BJ (cell line): ENCODE measurements at places on chromosomes 2 and 18. TPM values are rescaled to one million over a fixed set of nuclear protein-coding genes. Genes with fewer than 3 reads are reported as not detected.

Gene TTL
- 11.1 and 19.0 TPM in 2 replicates for polyA plus RNA-seq

Gene LYPD1
- 9.2 and 9.6 TPM in 2 replicates for polyA plus RNA-seq

Gene UPP2
- not detected in 2 replicates for polyA plus RNA-seq

Gene SNORC
- polyA plus RNA-seq: 0.25 and 0.53 TPM in 2 replicates

Gene CCDC178
- polyA plus RNA-seq: not detected in 2 replicates

Gene TMEM17
- 2.8 and 4.8 TPM in 2 replicates for polyA plus RNA-seq

Gene MRO
- polyA plus RNA-seq: not detected in 2 replicates

Gene GAD1
- 0.25 and 0.63 TPM in 2 replicates for polyA plus RNA-seq

Gene BMP10
- polyA plus RNA-seq: not detected in 2 replicates

Gene FAM228B
- polyA plus RNA-seq: 4.2 and 7.6 TPM in 2 replicates

- DNase-seq: no peak
Measured at GRCh38 chr2:161134547-161135518, 25.4 kb upstream of the TANK start.

GRCh38 chr2:119066272-119066804 lies 92.2 kb downstream of the C1QL2 start:
- no peak for DNase-seq

DNA sequence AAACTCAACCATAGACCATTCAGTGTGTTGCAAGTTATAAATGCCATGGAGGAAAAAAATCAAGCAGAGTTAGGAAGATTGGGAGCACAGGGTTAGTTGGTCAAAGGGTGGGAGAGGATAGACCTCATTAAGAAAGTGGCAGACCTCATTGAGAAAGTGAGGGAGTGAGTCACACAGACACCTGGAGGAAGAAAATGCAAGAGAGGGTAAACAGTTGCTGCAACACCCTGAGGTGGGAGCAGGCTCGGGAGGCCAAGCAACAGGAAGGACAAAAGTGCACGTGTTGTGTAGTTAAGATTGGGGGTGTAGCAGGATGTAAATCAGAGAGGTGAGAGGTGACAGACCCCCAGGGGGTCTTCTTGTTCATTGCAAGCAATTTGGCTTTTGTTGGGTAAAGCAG lies 6.4 kb downstream of the IL1RL1 start:
- no peak for DNase-seq

DNA sequence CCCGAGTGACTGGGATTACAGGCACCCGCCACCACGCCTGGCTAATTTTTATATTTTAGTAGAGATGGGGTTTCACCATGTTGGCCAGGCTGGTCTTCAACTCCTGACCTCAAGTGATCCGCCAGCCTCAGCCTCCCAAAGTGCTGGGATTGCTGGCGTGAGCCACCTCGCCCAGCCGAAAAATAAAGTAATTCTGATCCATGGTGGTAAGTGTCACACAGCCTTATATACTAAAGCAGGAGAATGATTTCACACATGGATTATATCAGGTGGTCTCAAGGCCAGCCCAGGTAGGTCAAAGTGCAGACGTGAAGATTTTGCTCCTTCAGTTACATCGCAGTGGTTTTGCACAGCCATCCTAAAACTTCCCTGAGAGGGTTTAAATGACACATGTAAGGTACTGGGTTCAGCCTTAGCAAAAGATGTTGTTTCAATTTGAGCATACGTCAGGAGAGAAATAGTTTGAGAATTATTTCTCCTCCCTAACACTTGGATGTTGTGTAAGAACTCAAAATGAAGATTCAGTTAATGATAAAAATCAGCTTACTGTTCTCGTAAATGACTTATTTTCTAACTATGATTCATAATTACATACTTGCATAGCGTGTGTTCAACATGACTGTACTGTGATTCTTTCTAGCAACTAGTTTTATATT lies 93.0 kb upstream of the SLC39A10 start:
- DNase-seq: peak; percentile 91

- DNase-seq: no peak
Measured at GRCh38 chr18:24964216-24964615, 387.8 kb downstream of the ZNF521 start.

DNA sequence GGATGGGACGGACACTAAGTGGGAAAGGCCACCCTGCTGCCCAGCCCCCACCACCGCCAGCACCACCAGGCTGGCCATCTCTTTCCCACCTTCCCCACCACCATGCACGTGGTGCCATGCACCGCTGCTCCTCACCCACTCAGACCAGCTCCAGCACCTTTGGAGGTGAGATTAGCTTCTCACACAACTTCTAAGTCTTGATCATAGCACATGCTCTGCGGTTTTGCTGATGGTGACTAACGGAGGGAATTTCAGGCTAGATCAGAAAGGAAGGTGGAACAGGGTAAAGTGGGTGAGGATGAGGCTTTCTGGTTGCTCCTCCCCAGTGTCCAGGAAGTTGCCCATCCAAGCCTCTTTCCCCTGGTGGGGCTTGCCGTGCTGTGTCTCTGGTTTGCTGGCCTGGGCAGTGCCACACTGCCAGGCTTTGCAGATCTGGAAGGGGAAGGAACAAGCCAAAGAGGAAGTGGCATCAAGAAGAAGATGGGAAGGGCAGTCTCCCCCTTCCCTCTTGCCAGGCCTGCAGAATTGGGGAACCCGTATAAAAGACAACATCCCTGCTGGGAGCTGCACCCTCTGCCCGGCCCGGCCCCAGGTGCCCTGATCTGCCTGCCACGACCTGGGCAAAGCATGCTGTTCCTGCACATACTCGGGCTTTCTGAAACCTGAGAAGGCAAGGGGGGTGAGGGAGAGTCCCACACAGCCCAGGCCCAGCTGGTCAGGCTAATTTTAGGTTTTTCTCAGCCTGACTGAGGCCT lies 44.3 kb upstream of the CAB39 start:
- no peak for DNase-seq

GRCh38 chr2:168699844-168700417 lies 102.5 kb upstream of the NOSTRIN start:
- DNase-seq: peak; percentile 27

DNA sequence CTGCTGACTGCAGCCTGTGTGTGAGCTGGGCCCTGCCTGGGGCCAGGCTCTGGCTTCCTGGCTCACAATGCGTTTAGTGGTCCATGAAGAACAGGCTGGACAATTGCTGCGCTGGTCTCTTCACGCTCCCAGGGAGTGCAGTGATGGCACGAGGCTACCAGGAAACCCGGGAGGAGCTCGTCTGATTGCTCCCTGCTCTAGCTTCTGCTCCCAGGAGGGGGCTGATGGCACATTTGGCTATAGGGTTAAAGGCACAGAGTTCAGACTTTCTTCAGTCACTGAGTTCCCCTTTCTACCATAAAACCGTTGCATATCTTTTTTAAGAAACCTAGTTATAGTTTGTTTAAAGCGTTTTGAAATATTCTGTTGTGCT lies 60.1 kb downstream of the KCNF1 start:
- DNase-seq: no peak

- no peak for DNase-seq
Measured at GRCh38 chr18:63147973-63148372, 171.6 kb downstream of the BCL2 start.

DNA sequence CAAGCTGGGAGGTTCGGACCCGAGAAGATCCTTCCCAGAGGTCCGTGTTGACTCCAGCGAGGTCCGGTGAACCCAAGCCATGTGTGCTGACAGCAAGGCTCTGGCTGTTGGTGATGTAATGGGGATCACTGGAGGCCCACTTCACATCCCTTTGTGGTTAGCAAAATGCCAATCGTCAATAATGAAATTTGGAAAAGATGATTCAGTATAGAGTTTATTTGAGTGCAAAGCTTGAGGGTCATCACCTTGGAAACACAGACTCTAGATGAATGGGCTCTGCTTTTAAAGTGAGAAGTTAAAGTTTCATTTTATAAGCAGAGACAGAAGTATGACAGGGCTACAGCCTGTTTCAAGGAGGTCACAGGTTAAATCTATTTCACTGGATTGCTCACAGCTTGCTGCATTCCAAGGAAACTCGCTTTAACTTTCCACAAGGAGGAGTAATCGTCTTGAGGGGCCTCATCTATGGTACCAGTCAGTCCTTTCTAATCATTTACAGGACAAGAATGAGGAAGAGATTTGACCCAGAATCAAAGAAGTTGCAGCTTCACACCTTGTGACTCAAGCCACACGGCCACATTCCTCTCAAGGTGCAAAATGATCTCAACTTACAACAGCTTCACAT lies 140.5 kb downstream of the TPO start:
- peak; percentile 64 for DNase-seq

- DNase-seq: no peak
Measured at GRCh38 chr2:16272038-16272788, 331.9 kb downstream of the MYCN start.

DNA sequence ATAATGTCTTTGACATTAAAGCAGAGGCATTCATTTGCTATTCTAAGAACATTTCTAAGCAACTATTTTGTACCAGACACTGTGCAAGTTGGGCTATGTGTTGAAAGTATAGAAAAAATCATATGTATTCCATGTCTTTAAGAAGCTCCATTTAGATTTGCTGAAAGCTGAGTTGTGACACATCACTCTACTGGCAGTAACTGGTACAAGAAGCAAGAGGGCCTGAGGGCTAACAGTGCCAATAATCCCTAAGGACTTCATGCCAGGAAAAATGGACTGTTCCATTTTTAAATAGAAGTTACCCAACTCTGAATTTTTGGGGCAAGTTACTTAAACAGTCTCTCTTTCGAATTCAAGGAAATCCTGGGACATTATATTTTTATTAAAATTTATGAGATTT lies 178.7 kb downstream of the SRBD1 start:
- no peak for DNase-seq

DNA sequence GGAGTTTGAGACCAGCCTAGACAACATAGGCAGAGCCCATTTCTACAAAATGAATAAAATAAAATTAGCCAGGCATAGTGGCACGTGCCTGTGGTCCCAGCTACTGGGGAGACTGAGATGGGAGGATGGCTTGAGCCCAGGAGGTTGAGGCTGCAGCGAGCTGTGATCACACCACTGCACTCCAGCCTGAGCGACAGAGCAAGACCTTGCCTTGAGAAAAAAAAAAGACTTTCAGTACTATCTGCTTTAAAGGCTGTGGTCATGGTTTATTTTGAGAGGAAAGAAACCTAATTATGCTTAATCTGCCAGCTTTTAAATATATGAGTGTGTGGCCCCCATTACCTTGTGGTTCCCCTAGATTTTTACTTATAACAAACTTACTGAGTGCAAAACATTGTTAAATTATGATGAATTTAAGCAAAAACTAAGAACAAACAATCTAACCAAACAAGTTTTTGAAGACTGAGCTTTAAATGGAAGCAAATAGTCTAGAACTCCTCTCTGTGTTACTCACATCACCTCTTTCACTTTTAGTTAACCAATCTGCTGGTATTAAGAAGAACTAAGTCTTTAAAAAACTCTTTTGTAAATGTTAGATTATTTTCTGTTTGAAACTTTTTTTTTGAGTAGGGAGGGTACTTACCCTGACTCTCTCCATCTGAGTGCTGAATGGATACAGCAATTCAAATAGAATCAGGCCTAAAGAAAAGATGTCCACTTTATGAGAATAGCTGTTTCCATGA lies 65.4 kb downstream of the EIF2AK3 start:
- DNase-seq: no peak

DNA sequence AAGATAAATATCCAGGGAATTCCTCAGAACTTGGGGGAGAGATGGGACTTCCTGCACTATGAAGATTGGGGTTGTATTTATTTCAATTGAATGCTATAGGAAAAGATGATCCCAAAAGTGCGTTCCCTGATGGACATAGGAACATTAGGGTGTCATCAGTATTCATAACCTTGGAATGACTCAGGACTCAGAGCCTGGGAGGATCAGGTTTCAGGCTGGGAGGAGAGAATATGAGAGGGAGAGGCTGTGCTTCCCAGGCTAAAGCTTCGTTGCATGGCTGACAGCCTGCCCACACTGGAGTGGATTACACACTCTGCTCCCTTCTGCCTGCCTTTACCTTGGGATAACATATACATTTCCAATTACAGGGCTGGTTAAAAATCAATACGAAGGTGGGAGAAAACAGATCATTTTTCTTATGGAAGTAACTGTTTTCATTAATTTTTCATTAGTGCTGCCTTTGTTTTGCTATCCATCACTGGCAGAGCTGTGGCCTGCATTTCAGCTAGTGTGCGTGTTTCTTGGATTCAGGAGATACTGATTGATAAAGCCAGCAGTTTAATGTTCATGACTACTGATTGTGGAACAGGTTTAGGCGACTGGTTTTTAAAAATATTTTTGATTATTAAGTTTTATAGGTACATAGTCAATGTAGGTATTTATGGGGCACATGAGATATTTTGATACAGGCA lies 118.7 kb downstream of the KCTD1 start:
- DNase-seq: peak; percentile 39

- peak; percentile 12 for DNase-seq
Measured at GRCh38 chr2:229313591-229313990, 42.5 kb upstream of the PID1 start.

GRCh38 chr2:61538920-61539520 lies 864 bp upstream of the XPO1 start:
- DNase-seq: no peak

- no peak for DNase-seq
Measured at GRCh38 chr2:112084689-112085374, 29.8 kb downstream of the TMEM87B start.

- DNase-seq: no peak
Measured at GRCh38 chr2:230864605-230865306, at the start of gene ITM2C. Gene ITM2C, plus strand, starts transcription at chr2:230864942. Its CDS starts 84 bp downstream, at chr2:230865026.

DNA sequence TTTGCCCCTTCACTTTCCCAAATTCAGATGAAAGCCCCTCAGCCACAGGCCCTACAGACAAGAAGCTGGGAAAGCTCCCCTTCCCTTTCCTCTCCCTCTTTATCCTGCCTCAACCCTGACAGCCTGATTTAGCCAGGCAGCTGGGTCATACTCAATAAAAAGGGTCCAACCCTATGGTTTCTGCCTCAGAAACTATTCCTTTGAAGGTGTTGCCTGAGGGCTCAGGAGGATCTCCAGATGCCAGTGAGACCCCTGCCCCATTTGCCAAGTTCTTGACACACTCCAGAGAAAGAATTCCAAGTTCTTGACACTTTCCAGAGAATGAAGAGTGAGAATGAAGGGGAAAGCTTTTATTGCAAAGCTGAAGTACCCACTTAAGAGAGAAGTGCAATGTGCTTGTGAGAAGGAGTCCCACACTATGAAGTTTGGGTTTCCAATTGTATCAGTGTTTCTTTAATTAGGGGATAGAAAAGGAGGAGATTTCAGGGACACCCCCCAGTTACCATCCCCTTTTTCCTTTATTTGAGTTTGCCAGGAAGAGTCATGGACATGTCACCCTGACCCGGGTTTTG lies 576.2 kb downstream of the METTL4 start:
- no peak for DNase-seq

GRCh38 chr2:1806254-1806653 lies 61.9 kb upstream of the PXDN start:
- no peak for DNase-seq

- DNase-seq: no peak
Measured at GRCh38 chr2:16623031-16623430, 42.6 kb downstream of the CYRIA start.

DNA sequence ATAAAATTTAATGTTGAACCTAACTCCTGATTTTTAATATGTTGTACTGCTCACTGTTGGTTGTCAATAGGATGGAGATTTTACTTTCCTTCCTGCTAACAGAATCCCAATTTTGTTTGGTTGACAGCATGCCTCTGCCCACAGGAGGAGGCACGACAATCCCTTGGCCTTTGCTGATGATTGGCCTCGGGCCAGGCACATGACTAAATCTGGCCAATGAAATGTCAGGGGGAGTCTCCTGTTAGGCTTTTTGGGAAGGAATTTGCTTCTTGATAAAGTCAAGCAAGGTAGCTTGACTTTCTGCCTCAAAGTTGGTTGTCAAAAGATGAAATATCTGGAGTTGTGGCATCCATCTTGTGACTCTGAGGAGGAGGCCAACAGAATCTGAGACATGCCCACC lies 6.8 kb upstream of the TGFA start:
- no peak for DNase-seq

GRCh38 chr2:15408759-15409158 lies 152.4 kb downstream of the NBAS start:
- DNase-seq: no peak

GRCh38 chr2:205738117-205738968 lies 56.0 kb downstream of the NRP2 start:
- no peak for DNase-seq
